ENCODE measurements at places on chromosomes 1 and 21. TPM values are rescaled to one million over a fixed set of nuclear protein-coding genes. Genes with fewer than 3 reads are reported as not detected.

DNA sequence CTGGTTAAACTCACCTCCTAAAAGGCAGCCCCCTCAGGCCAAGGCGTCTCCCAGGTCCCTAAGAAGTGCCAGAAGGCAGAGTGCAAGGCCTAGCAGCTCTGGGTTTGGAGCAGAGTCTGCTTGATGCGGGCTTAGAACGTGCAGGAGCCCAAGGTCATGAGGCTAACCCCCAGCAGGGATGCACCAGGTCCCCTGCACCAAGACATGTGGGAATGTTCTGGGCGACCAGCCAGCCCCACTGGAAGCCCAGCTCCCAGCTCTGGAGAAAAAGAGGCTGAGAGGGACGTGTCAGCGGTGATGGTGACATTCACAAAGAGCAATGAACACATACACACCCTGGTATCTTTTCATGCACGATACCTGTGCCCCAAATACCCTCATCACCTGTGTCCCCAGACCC is 5.1 kb downstream of the LRRN2 start:
- no peaks in the 10 kb centered on the region for H3K4me1 ChIP-seq
- H3K4me3 ChIP-seq = no peak overlapping the region
- H3K27ac ChIP-seq = no peak overlapping the region
- peaks cover 16% of the 10 kb centered on the region for H3K27me3 ChIP-seq
- DNase-seq = no peak

Gene EXO1
- polyA plus RNA-seq = 0.06 TPM

DNA sequence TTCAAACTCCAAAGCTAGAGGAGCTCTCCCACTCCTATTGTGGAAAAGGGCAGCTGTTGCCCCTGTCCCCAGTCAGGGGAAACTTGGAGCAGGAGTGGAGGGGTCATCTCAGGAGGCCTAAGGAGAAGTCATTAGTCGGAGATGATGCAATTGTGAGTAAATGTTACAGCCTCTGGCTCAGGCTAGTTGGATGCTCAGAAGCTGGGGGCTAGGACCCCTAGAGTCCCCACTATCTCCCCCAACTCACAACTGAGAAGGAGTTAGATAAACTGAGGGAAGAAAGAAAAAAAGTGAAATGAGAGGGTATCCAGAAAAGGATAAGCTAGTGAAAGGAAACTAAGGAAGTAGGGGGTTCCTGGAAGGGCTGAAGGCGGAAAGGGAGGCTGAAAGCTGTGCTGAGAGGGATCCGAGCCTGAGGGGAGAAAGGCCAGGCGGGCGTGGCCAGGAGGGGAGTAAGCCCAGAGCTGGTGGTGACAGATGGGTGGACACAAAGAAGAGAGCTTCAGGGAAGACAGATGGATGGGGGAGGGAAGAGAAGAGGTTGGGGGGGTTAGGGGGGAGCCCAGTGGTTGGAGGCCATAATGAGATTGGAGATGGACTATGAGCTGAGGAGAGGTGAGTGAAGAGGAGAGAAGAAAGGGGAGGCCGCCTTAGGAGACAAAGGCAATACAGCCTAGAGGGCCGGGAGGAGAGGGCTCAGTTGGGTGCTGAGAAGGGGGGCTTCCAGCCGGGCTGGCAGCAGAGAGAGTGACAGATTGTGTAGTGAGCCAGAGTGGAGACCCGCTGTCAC is 4.5 kb upstream of the NHLH1 start:
- no peak overlapping the region for H3K4me3 ChIP-seq
- peaks cover 11% of the 10 kb centered on the region for H3K36me3 ChIP-seq
- DNase-seq = no peak
- no peaks in the 10 kb centered on the region for H3K27me3 ChIP-seq
- H3K27ac ChIP-seq = no peak overlapping the region

Gene ANKRD34A
- polyA plus RNA-seq = 14.7 TPM

GRCh38 chr1:212162635-212163034 is 122.6 kb upstream of the PPP2R5A start:
- DNase-seq = no peak
- H3K36me3 ChIP-seq = no peaks in the 10 kb centered on the region
- peaks cover 33% of the 10 kb centered on the region for H3K4me1 ChIP-seq
- H3K27ac ChIP-seq = peak overlapping the region; percentile 80

Gene RHOC
- 89.7 TPM for polyA plus RNA-seq

GRCh38 chr1:114554577-114554976 is 26.8 kb downstream of the BCAS2 start:
- H3K27me3 ChIP-seq = no peaks in the 10 kb centered on the region
- no peaks in the 10 kb centered on the region for H3K36me3 ChIP-seq
- DNase-seq = no peak
- no peak overlapping the region for H3K27ac ChIP-seq

- peaks cover 15% of the 10 kb centered on the region for H3K4me1 ChIP-seq
- peaks cover 25% of the 10 kb centered on the region for H3K36me3 ChIP-seq
- peak; percentile 71 for DNase-seq
- H3K27me3 ChIP-seq = no peaks in the 10 kb centered on the region
Observed at GRCh38 chr1:45326627-45327623, at the start of gene HPDL. Gene HPDL (plus strand): TSS chr1:45326895. CDS start chr1:45327149, 254 bp downstream.

- H3K27ac ChIP-seq = no peak overlapping the region
- H3K4me1 ChIP-seq = no peaks in the 10 kb centered on the region
Observed at GRCh38 chr1:201299968-201300367, 16.7 kb downstream of the PKP1 start.

Gene KISS1
- polyA plus RNA-seq = 0.18 TPM

DNA sequence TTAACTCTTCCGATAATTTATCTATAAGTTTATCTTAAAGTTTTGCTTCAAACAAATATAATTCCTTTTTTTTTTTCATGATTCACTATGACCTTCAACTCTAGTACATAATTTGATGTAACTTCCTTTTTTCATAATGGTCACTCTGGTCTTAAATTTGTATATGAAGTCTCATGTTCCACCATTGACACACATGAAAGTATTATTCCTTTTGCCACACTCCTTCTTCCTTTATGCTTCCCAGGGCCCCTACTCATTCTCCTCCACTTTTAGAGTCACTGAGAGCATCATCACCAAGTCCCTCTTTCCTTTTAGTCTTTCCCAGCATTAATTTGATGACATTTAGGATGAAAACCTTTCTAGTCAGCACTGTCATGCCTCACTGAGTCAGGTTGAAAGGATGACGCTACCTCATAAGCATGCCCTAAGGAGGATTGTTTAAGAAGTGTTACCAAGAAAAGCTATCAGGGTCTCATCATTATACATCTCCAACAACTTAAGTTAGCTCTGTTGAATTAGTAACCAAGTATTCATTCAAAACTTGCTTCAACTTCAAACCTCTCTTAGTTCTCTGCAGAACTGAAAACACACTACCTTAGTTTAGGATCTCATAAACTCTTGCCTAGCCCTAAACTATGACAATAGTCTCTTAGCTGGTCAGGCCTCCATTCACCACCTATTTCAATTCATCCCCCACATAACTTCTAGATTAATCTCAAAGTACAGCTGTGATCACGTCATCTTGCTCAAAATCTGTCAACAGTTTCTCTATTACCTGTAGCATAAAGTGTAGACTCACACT is 14.5 kb downstream of the AUNIP start:
- H3K36me3 ChIP-seq = no peaks in the 10 kb centered on the region
- DNase-seq = no peak
- no peak overlapping the region for H3K4me3 ChIP-seq
- no peaks in the 10 kb centered on the region for H3K27me3 ChIP-seq
- H3K4me1 ChIP-seq = peaks cover 6% of the 10 kb centered on the region
- no peak overlapping the region for H3K27ac ChIP-seq

DNA sequence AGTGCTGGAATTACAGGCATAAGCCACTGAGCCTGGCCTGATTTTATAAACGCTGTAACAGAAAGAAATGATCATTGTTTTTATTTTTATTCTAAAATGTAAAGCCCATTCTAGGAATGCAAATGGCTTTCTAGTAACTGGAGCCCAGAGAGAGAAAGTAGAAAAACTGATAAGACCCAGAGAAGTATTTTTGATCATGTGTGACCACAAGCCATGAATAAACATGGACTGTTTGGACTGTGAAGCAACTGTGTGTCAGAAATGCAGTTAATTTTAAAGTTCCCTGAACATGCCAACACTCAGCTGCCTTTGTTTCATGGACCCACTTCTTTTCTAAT is 39.7 kb downstream of the EIF2B3 start:
- peak overlapping the region; percentile 62 for H3K27ac ChIP-seq
- H3K4me1 ChIP-seq = peaks cover 45% of the 10 kb centered on the region
- no peak for DNase-seq

GRCh38 chr1:119981496-119981895 is 85.2 kb upstream of the ADAM30 start:
- no peak for DNase-seq
- H3K4me1 ChIP-seq = peaks cover 1% of the 10 kb centered on the region
- H3K27ac ChIP-seq = no peak overlapping the region
- no peaks in the 10 kb centered on the region for H3K36me3 ChIP-seq
- no peaks in the 10 kb centered on the region for H3K27me3 ChIP-seq
- H3K4me3 ChIP-seq = no peak overlapping the region

Gene OPRD1
- not detected for polyA plus RNA-seq

DNA sequence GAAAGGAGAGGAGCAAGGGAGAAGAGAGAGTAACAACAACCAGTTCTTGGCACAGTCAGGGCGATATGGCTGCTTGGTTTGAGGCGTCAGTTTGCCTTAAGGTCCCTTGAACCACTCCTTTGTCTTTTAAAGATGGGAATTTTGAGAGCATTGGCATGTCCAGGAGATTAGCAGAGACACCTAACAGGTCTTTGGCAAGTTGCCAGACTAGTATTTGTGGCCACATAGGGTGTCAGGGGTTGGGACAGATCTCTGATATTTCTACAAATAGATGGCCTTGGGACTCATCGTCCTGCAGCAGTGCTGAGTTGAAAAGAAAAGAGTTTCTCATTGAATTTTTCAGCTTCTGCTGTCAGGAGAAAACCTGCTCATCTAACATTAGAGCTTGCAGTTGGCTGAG is 55.3 kb upstream of the KCND3 start:
- H3K27me3 ChIP-seq = peaks cover 5% of the 10 kb centered on the region
- H3K4me1 ChIP-seq = no peaks in the 10 kb centered on the region
- no peaks in the 10 kb centered on the region for H3K36me3 ChIP-seq
- no peak overlapping the region for H3K4me3 ChIP-seq
- H3K27ac ChIP-seq = no peak overlapping the region
- no peak for DNase-seq

GRCh38 chr1:244112636-244113035 is 61.6 kb downstream of the ZBTB18 start:
- no peak overlapping the region for H3K27ac ChIP-seq
- H3K4me3 ChIP-seq = no peak overlapping the region

GRCh38 chr1:41649396-41650027 is 165.0 kb upstream of the EDN2 start:
- H3K27ac ChIP-seq = no peak overlapping the region
- no peaks in the 10 kb centered on the region for H3K36me3 ChIP-seq
- DNase-seq = no peak
- no peak overlapping the region for H3K4me3 ChIP-seq
- H3K4me1 ChIP-seq = peaks cover 9% of the 10 kb centered on the region

GRCh38 chr1:44673675-44674112 is 587 bp downstream of the TMEM53 start:
- H3K4me3 ChIP-seq = peak overlapping the region; percentile 80
- H3K36me3 ChIP-seq = no peaks in the 10 kb centered on the region
- DNase-seq = no peak
- H3K27me3 ChIP-seq = no peaks in the 10 kb centered on the region

DNA sequence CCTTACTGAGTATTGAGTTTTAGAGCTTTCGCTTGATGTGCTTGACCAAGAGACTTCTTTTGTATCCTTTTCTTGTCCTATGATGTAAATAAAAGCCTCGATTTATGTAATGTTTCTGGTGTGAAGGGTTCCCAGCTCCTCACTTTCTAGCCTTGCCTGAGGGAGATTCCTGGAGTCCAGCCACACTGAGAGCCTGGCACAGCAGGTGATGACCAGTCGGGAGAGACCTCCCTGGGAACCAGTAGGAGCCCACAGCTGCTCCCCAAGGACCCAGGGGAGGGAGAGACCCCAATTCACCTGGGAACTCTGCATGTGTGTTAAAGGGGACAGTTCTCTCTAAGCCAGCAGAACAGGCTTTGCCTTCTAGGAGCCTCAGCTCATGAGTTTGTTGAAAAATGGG is 8.9 kb downstream of the C1orf115 start:
- no peaks in the 10 kb centered on the region for H3K4me1 ChIP-seq
- H3K36me3 ChIP-seq = no peaks in the 10 kb centered on the region
- H3K4me3 ChIP-seq = no peak overlapping the region
- no peak overlapping the region for H3K27ac ChIP-seq
- no peak for DNase-seq
- H3K27me3 ChIP-seq = no peaks in the 10 kb centered on the region

Gene HDGF
- polyA plus RNA-seq = 161 TPM

- no peak overlapping the region for H3K27ac ChIP-seq
- no peak for DNase-seq
- H3K27me3 ChIP-seq = no peaks in the 10 kb centered on the region
- no peaks in the 10 kb centered on the region for H3K36me3 ChIP-seq
- H3K4me3 ChIP-seq = no peak overlapping the region
Observed at GRCh38 chr1:82152356-82153271, 351.9 kb downstream of the ADGRL2 start.

Gene PLA2G2F
- polyA plus RNA-seq = not detected

Gene SEMA6C
- polyA plus RNA-seq = 46.3 TPM

GRCh38 chr1:115656461-115657077 is 14.8 kb downstream of the VANGL1 start:
- H3K36me3 ChIP-seq = peaks cover 6% of the 10 kb centered on the region
- peaks cover 4% of the 10 kb centered on the region for H3K4me1 ChIP-seq
- no peak for DNase-seq
- no peak overlapping the region for H3K27ac ChIP-seq

- peak overlapping the region; percentile 15 for H3K27ac ChIP-seq
- H3K4me1 ChIP-seq = peaks cover 4% of the 10 kb centered on the region
- H3K36me3 ChIP-seq = no peaks in the 10 kb centered on the region
Observed at GRCh38 chr21:36890086-36890485, 76.4 kb downstream of the HLCS start.

Gene FBLIM1
- 3.1 TPM for polyA plus RNA-seq

Gene USP48
- polyA plus RNA-seq = 13.0 TPM

Gene TRAF5
- polyA plus RNA-seq = 5.1 TPM

GRCh38 chr1:12065872-12066271 is 2.8 kb downstream of the TNFRSF8 start:
- H3K27ac ChIP-seq = no peak overlapping the region
- no peak overlapping the region for H3K4me3 ChIP-seq
- DNase-seq = no peak
- no peaks in the 10 kb centered on the region for H3K27me3 ChIP-seq
- H3K36me3 ChIP-seq = no peaks in the 10 kb centered on the region

- H3K27me3 ChIP-seq = no peaks in the 10 kb centered on the region
- no peak overlapping the region for H3K27ac ChIP-seq
- no peaks in the 10 kb centered on the region for H3K36me3 ChIP-seq
- no peaks in the 10 kb centered on the region for H3K4me1 ChIP-seq
- H3K4me3 ChIP-seq = no peak overlapping the region
Observed at GRCh38 chr1:192767798-192768197, 41.0 kb upstream of the RGS2 start.

Gene BRDT
- not detected for polyA plus RNA-seq

DNA sequence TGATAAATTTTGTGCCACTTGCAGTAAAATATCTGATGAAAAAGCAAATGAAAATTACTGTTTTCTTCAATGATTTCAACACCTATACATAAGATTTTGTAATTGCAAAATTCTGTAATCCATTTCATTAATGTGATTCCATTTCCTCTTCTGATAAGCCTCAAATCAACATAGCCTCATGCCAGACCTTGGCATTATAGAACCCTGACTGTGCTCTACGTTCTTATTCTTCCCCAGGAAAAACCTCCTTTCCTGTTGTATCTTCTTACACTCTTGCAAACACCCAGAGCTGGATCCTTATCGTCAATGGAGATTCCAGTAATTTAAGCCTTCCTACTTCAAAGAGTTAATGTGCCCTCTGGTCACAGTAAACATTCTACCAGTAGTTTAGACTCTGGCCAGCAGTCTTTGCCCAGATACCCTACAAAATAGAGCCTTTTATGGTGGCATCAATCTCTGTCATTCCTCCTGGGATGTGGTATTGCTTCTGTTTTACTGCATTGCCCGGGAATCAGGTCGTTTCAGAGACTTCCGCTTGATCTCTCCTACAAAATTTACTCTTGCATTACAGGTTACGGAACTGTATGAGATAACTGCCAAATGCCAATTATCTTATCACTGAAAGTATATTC is 48.5 kb upstream of the CHRM3 start:
- H3K27ac ChIP-seq = no peak overlapping the region
- DNase-seq = no peak
- no peak overlapping the region for H3K4me3 ChIP-seq
